ENCODE measurements at places on chromosomes 13 and 19.
A peak's percentile ranks its signal among the peaks of the same experiment; 100 is the strongest.

DNA sequence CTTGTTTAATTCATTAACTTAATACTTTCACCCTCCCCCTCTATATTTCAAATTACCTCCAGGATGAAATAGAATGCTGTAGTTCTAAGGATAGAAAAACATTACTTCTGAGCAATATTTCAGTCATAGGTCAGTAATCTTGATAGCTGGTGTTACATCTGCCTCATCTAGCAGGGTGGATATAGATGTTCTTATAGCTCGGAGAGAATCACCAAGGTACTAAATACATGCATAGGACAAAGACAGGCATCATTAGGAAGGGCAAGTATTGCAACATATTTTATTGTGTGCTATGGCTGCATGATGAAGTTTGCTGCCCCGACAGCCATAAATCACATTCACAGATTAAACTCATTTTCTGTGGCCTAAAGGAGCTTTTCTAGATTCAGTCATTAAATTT is 601.0 kb downstream of the FGF9 start:
- no peak for ATAC-seq

GRCh38 chr13:96274046-96274445 is 184.1 kb downstream of the HS6ST3 start:
- no peak for ATAC-seq

GRCh38 chr13:38814331-38814730 is 127.5 kb downstream of the FREM2 start:
- no peak for ATAC-seq

DNA sequence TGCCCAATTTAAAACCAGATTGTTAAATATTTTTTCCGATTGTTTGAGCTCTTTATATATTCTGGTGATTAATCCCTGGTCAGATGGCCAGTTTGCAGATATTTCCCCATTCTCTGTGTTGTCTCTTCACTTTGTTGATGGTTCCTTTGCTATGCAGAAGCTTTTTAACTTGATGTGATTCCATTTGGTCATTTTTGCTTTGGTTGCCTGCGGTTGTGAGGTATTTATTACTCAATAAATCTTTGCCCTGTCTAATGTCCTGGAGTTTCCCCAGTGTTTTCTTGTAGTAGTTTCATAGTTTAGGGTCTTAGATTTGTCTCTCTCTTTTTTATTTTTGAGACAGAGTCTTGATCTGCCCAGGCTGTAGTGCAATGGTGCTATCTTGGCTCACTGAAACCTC is 23.8 kb upstream of the LMO7 start:
- ATAC-seq: no peak

- peak; percentile 49 for ATAC-seq
Measured at GRCh38 chr13:37143911-37144310, 38.4 kb upstream of the CSNK1A1L start.
